ENCODE measurements at places on chromosomes 13 and 19.

DNA sequence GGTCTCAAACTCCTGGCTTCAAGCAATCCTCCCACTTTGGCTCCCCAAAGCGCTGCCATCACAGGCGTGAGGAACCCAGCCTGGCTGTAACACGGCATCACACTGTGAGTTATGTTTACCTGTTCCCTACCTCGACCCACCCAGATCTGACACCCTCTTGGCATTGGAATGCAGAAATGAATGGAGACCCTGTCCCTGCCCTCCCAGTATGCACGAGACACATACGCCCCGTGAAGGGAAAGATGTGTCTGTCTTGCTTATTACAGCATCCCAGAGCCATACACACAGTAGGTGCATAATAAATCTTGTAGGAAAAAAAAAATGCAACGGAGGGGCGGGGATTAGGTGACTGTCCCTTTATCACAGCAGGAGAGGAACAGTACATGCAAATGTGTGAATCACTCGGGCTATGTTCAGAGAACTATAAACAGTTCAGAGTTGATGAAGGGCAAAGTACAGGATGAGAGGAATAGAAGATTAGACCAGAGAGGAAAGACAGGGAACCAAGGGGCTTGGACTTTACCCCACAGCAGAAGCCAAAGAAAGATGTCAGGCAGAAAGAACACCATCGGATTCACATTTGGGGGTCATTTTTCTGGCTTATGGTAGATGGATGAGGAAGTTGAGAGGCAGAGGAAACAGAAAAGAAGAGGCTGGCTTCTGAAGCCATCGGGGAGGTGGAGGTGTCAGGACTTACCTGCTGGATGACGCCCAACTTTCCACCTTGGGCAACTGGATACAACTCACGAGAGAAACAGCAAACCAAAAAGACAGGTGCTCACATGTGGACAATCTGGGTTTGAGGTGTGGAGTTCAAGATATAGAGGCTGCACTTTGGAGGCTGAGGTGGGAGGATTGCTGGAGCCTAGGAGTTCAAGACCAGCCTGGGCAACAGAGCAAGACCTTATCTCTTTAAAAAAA is 94.3 kb downstream of the INSR start:
- peak; percentile 17 for DNase-seq

DNA sequence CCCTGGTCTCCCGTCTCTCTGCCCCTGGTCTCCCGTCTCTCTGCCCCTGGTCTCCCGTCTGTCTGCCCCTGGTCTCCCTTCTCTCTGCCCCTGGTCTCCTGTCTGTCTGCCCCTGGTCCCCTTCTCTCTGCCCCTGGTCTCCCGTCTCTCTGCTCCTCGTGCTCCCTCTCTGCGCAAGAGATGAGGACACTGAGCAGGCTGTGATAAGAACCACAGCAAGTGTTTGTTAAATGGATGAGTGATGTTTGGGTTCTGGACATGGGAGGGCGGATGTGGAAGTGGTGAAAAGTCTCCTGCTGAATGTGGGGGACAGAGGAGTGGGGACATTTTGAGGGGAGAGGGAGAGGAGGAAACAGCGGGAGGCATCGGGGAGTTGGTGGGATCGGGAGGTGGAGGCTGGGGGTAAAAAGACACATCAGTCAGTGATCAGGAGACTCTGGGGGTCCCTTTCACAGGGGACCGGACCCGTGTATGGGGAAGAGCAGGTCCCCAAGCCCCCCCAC is 8.0 kb downstream of the NPAS1 start:
- DNase-seq = no peak

DNA sequence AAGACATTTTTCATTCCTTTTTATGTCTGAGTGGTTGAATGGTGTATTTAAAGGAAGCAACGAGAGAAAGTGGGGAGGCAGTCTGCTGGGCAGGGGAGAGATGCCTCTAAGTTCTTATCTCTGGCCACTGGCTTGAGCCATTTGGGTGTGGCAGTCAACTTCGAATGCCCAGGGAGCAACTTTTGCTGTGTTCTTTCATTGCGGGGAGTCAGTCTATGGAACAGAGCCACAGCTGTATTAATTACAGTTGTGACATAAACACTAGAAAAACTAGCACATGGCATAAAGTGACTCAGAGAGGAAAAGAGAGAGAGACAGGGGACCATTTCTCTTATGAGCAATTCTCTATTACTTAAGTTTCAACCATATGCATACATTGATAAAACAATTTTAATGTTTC is 40.4 kb upstream of the PDCD5 start:
- no peak for DNase-seq

- DNase-seq = no peak
Observed at GRCh38 chr19:40927567-40927966, 45.5 kb upstream of the CYP2A7 start.

DNA sequence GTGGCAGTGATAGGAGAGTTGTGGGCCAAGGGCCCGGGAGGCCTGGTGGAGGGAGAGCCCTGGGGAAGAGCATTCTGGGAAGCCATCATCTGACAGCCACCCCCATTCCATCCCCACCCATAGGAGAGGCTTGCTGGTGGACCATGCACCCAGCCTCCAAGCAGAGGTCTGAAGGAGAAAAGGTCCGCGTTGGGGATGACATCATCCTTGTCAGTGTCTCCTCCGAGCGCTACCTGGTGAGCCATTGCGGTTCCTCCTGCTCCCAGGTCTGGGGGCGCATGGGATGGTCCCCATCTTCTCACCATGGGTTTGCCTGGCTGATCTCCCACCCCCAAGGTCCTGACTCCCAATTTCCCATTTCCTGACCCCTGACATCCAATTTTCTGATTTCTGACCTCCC is 10.5 kb downstream of the RYR1 start:
- DNase-seq = no peak

GRCh38 chr13:38954844-38955243 is 35.8 kb downstream of the STOML3 start:
- no peak for DNase-seq

DNA sequence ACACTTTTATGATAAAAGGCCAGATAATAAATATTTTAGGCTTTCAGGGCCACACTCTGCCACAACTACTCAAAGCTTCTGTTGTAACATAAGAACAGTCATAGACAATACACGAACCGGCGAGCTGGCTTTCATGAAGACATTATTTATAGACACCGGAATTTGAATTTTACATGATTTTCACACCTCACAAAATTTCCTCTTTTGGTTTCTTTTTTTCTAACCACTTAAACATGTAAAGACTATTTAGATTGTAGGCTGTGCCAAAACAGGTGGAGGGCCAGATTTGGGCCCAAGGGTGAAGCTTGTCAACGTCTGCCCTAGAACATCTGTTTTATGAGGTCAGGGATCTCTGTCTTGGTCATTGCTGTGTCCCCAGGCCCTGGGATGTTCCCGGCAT is 29.7 kb upstream of the FXYD3 start:
- DNase-seq = no peak

DNA sequence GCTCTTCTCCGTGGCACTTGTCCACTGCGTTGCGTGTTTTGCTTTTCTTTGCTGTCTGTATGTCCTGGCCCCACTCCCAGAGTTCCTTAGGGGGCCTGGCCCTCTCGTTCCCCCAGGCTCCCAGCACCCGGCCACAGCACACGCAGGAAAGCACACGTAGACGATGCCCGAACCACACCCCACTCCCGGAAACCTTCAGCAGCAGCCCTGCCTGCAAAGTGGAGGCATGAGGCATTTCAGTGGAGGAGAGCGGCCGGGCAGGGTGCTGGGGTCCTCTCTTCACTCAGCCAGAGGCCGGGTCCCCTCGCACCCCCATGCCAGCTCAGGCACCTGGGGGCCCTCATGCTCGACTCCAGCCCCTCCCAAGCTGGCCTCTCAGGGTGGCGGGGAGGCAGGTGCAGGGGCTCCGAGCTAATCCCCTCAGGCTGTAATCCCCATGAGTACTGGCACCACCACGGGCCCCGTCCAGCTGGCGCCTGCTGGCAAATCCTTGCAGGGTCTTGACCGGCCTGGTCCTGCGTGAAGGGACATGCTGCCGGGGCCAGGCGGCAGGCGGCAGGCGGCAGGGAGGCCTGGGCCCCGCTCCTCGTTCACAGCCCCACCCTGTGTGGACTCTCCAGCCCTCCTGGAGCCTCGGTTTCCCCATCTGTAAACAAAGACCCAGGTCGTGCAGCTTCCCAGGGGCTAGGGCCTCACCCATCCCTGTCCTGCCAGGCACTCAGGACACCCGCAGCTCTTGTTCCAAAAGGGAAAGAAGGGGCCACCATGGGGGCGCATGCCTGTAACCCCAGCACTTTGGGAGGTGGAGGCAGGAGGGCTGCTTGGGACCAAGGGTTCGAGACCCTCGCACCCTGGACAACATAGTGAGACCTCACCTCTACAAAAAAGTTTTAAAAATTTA is 7.0 kb downstream of the PIP5K1C start:
- DNase-seq = no peak

DNA sequence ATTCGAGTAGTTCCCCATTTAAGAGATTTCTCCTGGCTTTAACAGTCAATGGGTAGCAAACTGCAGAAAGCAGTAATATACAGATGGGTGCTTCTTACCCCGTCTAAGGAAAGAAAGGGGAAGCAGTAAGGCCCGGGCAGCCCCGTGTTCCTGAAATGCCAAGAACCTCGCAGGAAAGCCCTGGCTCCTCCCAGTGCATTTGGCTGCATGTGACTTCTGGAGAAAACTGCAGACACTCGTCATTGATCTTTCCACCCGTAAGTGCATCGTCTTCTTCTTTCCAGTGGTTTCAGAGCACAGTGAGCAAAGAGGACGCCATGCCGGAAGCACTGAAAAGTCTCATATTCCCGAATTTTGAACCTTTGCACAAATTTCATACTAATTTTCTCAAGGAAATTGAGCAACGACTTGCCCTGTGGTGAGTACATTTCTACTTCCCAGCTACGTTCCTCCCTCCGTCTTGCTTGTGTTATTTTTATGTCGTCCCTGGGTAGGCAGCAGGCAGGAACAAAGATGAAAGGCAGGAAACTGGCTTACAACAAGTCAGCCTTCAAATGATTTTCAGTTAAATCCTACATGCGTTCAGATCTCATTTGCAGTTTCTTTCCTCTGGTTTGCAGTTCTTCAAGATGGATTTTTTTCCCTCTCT is 165.2 kb downstream of the STK24 start:
- DNase-seq = no peak

DNA sequence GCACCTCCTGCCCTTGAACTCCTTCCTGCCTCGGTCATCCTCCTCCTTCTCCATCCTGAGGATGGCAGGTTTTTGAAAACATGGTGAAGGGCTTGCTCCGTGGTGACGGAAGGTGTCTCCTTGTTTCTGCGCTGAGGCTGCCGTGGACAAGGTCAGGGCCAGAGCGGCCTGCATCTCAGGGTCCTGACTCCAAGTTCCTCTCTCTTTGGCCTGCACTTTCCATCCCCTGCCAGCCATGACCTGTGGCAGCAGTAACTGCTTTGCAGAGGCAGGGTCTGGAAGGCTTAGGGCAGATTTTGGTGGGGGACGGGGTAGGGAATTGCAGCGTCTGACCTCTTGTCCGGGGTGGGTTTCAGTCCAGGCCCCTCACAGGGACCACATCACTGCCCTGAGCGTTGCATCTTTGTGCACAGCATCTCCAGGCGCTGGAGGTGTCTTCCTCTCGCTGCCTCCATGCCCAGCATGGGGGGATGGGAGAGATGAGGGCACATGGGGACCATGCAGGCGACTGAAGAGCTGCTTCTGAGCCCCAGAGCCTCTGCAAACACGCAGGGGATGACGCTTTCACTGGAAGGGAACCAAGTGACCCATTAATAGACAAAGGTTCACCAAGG is 216.8 kb downstream of the TEX29 start:
- DNase-seq = no peak

- DNase-seq = no peak
Observed at GRCh38 chr13:73902296-73902695, 231.9 kb downstream of the KLF12 start.

- no peak for DNase-seq
Observed at GRCh38 chr19:2765376-2765775, 17.7 kb downstream of the SGTA start.

GRCh38 chr13:43786766-43787517 is at the start of gene ENOX1:
Gene ENOX1 (minus strand): TSS chr13:43786972.
- DNase-seq = peak; percentile 81

DNA sequence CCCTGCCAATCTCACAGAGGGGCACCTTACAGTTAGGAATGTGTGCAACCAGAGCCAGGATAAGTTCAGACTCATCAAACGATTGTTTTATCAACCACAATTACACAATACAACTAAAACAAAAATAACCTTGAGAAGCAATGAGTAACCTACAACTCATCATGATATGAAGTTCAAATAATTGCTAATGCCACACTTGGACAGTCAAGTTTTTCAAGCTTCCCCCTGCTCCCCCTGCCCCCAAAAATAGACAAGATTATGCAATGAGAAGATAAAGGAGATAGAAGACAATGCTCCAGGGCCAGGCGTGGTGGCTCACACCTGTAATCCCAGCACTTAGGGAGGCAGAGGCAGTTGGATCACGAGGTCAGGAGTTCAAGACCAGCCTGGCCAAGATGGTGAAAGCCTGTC is 13.6 kb upstream of the KPNA3 start:
- DNase-seq = peak; percentile 32

DNA sequence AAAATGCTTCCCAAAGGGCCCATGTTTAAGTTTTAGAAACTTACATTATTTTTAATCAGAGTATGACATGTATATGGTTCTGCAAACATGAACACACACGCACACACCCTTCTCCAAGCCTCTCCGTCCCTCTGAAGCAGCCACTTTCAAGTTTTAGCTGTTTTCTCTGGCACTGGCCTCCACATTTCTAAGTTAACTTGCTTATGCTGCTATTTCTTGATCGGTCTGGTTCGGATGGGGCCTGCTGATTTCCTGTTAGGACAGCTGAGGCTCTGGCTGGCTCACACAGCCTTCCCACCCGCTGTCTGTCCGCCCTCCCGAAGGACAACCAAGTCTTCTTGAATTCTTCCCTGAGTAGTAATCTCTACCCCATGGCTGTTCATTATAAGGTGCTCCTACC is 4.4 kb downstream of the SPC24 start:
- peak; percentile 29 for DNase-seq

DNA sequence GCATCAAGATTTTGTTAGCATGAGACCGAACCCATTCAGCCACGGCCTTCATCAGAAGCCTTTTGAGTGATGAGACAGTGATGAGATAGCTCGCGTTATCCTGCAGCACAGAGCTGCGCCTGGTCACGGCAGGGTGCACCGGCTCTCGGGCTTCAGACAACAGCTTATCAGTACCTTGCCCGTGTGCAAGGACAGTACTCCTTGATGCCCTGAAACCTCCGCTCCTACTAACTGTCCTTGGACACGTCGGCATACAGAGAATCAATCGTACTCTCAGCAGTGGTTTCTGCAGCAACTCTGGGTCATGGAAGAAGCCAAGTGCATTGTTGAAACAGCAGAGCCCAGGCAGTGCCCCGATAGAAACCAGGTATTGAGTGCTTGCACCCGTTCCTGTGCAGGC is 40.7 kb downstream of the IRS2 start:
- no peak for DNase-seq

- DNase-seq = peak; percentile 75
Observed at GRCh38 chr19:6674868-6675305, 4.9 kb upstream of the TNFSF14 start.

- DNase-seq = peak; percentile 30
Observed at GRCh38 chr19:24098359-24098758, 11.4 kb downstream of the ZNF254 start.

Measured in cardiac fibroblast (primary cell).